Uterus (tissue), 4 donors: ENCODE measurements at places on chromosomes 12 and 14. TPM values are rescaled to one million over a fixed set of nuclear protein-coding genes. Genes with fewer than 3 reads are reported as not detected.

- DNase-seq: no peak
Observed at GRCh38 chr14:41773536-41774279, 167.0 kb downstream of the LRFN5 start.

- DNase-seq: no peak
Observed at GRCh38 chr14:60565211-60565610, 56.3 kb downstream of the SIX6 start.

DNA sequence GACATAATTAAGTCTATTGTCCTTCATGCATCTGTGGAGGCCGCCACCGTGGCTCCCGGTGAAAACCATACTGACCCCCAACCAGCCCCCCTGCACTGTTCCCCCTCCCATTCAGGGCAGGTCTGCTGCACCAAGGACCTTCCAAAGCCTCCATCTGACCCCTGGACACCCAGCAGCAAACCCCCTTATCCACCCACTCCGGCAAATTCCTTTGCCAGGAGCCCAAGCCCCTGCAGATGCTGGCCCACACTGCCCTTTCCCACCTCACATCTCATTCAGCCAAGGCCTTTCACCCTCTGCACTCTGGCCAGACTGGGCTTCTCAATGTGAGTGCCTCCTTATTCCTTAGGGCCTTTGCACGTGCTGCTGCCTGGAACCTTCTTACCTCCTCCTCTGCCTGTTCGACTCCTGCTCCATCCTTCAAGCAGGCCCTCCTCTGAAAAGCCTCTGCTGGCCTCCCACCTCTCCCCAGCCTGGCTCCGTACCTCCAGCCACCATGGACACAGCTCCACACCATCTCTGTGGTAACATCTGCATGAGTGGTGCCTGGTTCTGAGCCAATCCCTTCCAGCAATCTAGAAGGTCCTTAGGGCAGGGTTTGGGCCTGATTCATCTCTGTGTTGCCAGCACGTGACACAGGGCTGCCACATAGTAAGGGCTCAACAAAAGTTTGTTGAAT lies 230.7 kb downstream of the BCL11B start:
- DNase-seq: no peak

The AGAP2 gene
- 0.29 TPM for total RNA-seq

- DNase-seq: peak; percentile 12
Observed at GRCh38 chr12:1930803-1931597, 12.5 kb upstream of the CACNA2D4 start.

- DNase-seq: no peak
Observed at GRCh38 chr12:34389378-34390170, 367.3 kb downstream of the ALG10 start.

The AICDA gene
- 0.41 TPM for total RNA-seq

The GPR135 gene
- 2.9 TPM for total RNA-seq

DNA sequence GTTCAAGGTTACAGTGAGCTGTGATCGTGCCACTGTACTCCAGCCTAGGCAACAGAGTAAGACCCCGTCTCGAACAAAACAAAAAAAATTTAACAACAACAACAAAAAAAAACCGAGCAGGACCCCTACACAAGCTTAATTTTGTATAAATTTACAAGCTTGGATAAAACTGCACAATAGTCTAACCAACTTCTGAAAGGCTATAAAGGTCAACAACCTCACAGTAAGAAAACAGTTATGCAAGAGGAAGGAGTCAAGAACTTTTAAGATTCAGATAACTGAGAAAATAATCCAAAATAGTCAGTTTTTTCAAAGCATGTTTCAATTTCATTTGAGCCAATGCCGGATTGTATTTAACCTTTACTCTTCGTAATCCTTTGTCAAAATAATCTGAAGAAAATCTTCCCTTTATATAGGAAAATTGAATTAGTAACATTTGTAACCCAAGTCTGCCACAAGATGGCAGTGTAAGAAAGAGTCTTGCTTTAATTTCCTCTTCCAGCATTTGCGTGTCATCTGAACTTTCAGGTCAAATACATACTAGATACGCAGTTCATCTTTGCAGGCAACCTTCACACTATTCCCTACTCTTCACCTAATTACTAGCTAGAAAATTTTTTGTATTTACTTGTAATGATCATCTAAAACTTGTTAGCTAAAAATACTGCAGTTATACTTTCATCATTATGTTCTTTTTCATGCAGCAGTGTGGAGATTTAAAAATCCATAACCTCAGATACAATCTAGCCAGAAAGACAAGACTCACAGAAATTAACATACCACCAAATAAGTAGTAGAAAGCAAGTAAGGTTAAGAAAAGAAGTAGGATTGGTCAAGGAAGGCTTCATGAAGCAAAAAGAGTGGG lies 5.8 kb downstream of the CCNB1IP1 start:
- DNase-seq: no peak

DNA sequence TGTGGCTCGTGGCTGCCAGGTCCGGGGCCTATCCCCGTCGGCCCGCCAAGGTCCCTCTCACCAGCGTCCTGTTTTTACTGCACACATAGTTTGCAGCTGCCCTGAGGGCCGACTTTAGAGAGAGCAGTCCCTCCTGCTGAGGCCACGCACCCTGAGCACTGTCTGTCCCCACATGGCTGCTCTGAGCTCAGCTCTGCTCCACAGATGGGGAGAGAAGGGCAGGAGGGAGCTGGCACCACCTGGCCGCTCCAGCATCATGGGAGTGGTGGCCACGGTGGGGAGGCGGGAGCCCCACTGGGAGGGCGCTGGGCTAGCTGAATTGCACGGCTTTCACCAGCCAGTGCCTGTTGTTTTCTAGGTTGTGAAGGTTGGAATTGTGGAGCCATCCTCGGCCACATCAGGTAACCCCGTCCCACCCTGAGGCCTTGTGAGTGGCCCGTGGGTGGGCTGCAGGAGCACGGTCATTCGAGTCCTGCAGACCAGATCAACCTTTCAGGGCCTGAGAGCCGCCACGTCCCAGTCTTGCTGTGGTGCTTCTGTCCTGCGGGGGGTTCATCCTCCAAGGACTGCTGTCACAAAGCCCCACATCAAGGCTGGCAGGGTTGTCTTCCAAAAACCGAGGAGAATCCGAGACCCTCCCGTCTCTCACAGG lies 7.4 kb upstream of the TEX22 start:
- DNase-seq: no peak
